ENCODE measurements at places on chromosomes 7 and 10.

GRCh38 chr7:80197627-80198026 lies 63.0 kb downstream of the GNAI1 start:
- no peak for DNase-seq

DNA sequence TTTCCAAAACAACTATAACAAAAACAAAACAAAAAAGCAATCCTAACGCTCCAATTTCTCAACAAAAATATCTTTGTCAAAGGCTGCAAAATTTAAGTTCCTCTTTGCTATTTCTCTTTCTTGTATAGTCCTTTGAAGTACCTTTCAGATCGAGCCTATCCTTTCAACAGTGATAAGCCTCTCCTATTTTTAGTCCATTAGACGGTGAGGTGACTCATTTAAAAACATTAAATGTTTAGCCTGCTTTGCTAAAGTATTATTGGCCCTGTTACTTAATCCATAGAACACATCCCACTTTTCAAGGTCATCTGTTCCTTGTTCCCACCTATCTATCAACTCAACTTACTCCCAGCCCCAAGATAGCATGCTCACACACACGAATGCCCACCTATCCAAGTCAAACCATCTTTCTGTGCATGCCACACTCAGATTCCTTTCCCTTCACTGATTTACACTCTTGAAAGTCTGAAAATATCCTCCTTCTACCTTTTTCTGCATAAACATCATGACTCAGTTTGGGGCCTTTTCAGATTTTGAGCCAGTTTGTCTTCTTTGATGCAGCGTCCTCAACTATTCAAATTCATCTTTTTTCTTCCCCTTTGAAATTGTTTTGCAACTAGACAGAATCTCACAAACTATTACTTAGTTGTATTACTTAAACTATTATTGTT lies 224.9 kb upstream of the TMEM229A start:
- DNase-seq, result no peak

GRCh38 chr10:112290054-112290373 lies 6.8 kb downstream of the TECTB start:
- no peak for DNase-seq

DNA sequence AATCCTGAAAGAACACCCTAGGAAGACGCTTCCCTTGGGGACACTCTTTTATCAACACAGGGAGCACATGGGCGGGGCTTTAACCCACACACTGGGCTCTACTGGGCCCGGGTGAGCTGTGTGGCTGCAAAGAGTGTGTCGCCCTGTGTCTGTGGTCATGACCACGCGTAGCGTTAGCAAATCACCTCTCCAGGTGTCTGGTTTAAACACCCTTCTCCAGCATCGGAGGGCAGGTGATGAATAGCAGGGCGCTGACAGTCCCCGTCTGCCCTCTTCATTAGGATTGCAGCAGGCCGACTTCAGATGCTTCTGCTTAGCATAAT lies 127.7 kb downstream of the ADARB2 start:
- DNase-seq, result no peak

GRCh38 chr10:89468191-89468965 lies 54.0 kb downstream of the IFIT5 start:
- no peak for DNase-seq

GRCh38 chr10:118669020-118669791 lies 73.8 kb upstream of the PRLHR start:
- DNase-seq, result peak; percentile 84
